Adrenal gland (tissue), 19 donors: ENCODE measurements at places on chromosomes 6 and 20.

- DNase-seq, result no peak
These were observed 223.7 kb upstream of the SULF2 start for GRCh38 chr20:48008850-48009515.

DNA sequence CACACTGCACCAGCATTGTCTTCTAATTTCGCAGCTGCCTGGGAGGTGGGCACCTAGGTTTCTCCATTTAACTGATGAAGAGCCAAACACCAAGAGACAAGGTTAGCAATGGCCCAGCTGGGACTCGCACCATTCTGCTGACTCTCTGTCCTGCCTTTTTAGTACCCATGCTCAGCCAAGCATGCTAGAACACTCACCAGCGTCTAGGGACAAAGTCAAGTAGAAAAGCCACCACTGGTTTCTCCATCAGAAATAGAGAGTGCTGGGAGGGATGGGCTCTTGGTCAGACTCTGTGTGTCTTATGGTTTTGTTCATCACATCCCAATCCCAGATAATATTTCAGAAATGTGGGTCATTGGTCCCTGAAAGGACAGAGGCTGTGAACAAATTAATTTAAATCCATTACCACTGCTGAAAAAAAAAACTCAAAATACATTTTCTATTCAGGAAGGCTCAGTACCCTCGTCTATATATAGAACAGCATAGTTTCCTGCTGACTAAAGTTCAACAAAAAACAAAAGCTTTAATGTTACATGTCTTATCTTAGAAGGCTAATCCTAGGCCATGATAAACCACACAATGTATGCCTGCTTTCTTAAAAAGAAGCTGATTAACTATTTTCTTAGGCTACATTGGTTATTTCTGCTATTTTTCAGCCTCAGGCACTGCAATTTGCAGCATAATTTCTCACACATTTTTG, 111.0 kb downstream of the TBC1D7 start:
- no peak for DNase-seq

- no peak for DNase-seq
These were observed 3.8 kb downstream of the SNPH start for GRCh38 chr20:1269850-1270249.

DNA sequence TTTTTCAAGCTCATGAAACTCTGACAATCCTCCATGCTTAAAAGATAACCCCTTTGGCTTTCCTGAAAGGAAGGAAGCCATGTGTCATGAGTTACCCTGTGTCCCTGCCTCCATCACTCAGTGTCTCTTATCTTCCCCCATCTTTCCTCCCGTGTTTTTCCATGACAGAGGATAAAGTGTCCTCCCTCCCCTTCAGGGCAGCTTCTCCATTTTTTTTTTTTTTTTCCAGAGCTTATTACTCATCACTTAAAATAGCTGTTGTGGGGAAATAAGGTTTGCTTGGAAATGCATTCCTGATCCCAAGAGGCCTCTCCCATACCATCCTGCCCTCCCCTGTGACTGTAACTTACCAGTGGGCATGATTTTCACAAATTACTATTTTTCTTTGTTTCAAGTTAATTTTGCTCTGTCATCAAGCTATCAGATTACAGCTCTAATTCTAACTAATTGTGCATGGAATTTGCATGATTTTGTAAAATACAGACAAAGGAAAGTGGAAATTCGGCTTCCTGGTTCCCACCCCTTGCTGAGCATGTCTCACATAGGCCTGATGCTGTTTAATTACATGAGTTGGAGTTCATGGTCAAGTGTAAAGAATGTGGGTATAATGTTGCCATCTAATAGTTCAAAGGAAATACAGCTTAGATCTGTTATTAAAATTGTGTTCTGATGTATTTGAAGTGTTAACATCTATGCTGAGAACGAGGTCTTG, 614.5 kb upstream of the FLRT3 start:
- peak; percentile 33 for DNase-seq

DNA sequence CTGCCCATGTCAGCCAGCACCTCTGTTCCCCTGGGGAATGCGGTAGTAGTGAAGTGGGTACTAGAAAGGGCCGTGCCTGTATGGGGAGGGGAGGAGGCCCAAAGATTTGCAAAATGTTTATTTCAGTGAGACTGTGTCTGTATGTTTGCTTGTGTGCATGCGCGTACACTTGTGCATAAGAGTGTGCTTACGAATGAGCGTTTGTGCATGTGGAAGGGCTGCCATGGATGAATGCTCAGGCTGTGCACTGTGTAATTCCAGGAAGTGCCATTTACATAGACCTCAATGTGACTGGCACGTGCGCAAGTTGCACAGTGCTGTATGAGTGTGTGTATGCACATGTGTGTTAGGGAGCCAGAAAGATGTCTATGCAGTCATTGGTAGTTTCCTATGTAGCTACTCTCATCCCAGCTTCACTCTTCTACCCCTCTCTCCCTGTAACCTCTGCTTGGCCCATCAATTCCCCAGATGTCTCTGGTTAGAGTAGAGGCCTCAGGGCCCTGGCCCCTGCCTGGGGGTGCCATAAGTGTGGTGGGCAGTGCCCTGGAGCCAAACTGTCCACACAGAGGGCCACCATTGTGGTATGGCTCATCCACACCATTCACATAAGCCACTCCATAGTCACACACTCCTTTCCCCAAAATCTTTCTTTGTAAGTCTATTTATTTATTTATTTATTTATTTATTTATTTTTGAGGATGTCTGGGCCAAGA, 26.8 kb upstream of the SLC22A7 start:
- DNase-seq, result no peak

DNA sequence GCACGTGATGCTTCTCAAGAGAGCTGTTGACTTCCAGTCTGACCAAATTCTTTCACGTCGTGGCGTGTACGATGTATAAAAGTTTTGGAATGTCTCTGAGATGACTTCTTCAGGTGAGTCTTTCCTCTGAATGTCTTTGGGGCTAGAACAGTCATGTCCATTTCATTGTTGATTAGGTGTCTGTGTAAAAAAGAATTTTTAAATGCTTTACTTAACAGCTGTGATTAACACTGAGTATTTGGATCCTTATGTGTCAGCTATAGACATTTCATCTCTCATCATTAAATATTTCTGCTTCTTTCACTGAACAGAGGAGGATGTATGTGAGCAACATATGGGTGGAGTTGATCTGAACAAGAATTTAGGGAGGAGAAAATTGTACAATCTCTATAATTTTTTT, 29.3 kb upstream of the KIF13A start:
- no peak for DNase-seq

- no peak for DNase-seq
These were observed 89.0 kb downstream of the TOX2 start for GRCh38 chr20:44003609-44004008.

DNA sequence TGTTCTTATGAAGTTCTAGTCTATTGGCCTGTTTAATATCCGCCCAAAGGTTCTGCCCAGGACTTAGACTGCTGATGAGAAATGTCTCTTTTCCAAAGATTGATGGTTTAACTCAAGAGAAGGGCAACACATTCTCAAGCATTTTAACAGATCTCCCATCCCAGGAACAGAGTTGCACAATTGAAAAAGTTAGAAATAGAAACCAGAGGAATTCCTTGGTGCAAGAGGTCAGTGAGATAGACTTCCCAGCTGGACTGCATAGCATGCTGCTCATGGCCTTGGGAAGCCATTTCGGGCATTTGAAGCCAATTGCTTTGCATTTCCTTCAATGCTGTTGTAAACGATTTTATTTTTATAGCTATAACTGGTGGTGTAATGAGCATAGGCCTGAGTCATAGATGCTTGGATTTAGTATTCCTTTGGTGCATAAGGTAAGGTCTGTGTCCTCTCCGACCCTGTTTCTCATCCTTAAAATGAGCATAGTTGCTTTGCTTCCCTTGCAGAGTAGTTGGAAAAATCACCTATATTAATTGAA, 292.2 kb upstream of the JAG1 start:
- no peak for DNase-seq

DNA sequence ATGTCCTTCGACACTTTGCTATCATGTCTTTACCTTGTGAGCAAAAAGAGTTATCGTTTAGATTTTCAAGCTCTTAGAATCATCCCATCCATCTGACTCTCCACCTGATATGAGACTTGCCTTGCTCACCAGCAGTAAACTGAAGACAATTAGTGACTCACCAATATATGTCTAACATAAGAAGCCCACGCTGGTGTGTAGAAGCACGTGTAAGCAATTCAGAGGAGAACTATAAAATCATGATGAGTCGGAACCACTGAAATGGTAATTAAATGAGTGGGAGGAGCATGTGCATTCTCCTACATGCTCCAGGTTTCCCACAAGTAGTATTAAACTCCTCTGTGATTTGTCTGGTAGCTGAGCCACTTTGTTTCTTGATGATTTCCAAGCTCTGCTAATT, 181.6 kb upstream of the RNF217 start:
- DNase-seq, result no peak

GRCh38 chr6:14025160-14025559, 92.4 kb upstream of the CD83 start:
- DNase-seq, result no peak

GRCh38 chr20:13220904-13221297, at the start of gene ISM1:
ISM1 (plus strand) TSS chr20:13221274; CDS start chr20:13221777, 503 bp downstream.
- DNase-seq, result no peak

- no peak for DNase-seq
These were observed 101.3 kb upstream of the MLN start for GRCh38 chr6:33905071-33905609.

DNA sequence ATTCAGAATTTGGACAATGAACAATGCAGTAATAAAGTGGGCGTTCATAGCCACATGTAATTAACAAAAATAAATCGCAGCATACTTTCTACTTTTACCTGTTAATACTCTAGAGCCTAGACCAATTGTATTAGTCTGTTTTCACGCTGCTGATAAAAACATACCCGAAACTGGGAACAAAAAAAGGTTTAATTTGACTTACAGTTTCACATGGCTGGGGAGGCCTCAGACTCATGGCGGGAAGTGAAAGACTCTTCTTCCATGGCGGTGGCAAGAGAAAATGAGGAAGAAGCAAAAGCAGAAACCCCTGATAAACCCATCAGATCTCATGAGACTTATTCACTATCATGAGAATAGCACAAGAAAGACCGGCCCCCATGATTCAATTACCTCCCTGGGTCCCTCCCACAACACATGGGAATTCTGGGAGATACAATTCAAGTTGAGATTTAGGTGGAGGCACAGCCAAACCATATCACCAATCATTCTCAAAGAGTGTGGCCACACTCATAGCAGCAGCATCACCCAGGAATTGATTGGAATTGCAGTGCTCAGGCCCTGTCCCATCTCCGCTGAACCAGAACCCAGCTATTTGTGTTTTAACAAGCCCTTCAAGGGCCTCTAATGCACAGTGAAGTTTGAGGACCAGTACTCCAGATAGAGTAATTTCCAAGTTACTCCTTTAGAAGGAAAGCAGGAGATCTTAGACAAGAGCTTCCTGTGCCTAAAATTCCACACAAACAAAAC, 650.0 kb downstream of the KIF16B start:
- DNase-seq, result no peak

DNA sequence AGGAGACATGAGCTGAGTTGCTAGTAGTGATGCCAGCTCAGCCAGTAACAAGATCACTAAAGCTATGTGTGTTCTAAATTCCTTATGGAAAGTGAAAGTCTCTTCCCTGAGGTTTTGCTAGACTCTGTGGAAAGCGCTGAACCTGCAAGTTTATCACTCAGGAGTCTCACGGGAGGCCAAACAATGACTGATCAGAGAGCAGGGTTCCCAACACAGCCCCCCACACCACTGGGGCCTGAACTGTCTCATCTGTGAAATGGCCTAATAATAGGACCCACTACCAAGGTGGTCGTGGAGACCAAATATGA, 19.9 kb downstream of the ACSS1 start:
- no peak for DNase-seq

DNA sequence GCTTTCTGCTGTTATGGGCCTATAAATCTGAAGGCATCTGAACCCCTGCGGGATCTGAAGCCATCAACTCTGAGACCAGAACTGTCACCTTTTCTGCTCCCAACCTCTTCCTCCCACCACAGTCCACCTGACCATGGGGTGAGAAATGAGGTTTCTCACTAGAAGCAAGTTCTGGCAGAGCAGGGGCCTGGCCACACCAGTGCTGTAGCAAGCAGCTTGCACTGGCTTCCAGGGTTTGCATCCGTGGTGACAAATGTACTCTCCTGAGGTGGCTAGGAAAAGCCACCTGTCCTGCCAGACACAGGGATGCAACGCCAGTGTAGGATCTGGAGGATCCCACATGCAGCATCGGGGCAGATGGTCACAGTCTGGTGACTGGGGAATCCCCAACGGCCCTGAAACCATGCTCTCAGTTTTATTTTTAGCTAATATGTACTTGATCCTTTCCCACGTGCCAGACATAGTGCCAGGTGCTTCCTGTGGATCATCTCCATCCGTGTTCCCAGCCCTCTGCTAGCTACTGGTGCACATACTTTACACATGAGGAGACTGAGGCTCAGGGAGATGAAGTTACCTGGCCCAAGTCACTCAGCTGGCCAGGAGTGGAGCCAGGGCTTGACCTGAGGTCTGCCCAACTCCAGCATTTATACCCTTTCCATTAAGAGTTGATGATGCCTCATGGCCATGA, 122.1 kb upstream of the SPACA1 start:
- DNase-seq, result no peak

DNA sequence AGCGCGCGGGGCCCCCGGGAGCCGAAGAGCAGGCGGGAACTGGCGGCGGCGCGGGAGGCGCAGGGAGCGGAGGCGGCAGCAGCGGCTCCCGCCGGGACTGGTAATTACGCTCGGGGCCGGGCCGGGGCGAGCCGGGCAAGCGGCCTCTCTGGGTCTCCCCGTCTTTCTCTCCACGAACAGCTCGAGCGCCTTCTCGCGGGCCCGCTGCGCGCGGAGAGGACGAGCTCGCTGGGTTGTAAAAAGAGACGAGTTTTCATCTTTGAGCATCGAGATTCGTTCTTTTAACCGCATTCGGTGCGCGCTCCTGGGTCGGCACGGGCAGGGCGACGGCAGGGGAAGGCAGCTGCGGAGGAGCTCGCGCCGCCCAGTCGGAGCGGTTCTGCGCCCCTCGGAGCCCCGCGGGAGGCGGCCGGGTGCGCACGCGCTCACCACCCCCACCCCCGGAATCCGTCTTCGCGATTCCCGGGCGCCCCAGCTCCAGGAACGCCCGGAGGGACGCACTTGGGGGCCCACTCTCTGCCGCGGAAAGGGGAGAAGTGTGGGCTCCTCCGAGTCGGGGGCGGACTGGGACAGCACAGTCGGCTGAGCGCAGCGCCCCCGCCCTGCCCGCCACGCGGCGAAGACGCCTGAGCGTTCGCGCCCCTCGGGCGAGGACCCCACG, 38.0 kb downstream of the YTHDF1 start:
- DNase-seq, result no peak

DNA sequence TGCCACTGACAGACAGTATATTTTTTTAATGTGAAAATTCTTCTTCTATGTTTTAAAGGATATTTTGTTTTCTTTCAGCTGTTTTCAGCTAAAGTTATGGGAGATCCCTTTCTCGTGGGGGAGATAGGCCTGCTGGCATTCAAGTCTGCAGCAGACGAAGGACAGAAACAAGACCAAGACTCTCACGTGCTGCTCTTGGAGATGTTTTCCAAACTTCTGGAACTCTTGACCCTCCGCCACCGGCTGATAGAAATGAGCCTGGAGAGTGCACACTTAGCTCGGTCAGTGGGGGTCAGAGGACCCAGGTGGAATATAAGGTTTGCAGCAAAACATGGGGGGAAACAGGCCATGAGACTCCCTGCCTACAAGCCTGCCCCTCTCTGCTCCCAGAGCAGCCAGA, 120.5 kb downstream of the CD164 start:
- DNase-seq, result no peak
